ENCODE measurements at places on chromosomes 4 and X.

GRCh38 chrX:69093960-69094871, 71.0 kb downstream of the PJA1 start:
- DNase-seq: no peak

DNA sequence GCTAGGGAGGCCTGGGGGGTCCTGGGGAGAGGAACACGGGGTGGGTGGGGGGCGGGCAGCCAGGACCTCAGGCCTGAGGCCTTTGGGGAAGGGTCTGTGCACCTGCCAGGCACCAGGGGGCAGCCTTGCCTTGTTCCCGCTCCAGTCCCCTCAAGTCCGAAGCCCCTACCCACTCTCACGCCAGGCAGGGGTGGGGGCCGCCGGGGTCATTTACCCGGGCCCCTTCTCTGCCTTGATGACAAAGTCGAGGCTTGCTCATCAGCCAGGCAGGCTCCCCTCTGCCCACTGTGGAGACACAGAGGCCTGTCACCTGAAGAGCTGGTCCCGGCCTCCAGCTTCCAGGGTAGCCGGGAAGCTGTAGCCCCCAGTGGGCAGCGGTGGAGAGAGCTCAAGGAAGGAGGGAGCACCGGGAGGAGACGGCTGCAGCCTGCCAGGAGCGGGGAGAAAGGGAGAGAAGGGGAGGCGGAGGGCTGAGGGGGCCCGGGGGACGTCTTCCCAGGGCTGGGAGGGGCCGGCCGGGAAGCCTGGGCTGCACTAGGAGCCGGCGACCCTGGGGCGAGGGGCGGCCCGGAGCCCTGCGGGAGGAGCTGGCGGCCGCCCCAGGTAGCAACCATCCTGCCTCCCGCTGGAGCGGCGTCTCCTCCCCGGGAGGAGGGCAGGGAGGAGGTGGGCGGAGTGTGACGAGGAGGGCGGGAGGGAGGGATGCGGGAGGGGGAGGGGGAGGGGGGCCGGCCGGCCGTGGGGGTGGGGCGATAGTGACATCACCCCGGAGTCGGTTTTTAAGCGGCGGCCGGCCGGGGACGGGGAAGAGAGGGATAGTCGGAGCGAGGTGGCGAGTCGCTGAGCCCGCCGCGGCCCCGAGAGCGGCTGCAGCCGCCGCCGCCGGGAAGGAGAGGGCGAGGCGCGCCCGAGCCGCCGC, at the start of gene SLC6A8:
TSS of gene SLC6A8 (plus strand) at position 806 of the 919 bp plus-strand sequence. CDS start 649 bp downstream, outside the sequence.
- DNase-seq: no peak

DNA sequence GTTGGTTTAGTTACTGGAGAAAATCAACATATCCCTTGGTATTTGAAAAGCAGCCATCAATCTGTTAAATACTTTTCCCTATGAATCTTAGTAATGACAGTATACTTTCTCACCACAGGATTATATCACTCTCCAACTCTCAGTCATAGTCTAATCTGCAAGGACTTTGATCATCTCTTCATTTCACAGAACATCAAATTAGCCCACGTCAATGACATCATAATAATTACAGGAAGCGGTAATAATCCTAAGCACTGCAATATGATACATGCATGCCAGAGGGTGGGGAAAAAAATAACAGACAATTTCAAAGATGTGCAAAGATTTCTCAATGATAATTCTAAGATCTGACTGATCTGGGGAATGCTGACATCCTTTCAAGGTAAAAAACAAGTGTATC, 404.1 kb downstream of the GPM6A start:
- DNase-seq: no peak

GRCh38 chrX:39012621-39013111, 211.4 kb downstream of the MID1IP1 start:
- DNase-seq: peak; percentile 10

DNA sequence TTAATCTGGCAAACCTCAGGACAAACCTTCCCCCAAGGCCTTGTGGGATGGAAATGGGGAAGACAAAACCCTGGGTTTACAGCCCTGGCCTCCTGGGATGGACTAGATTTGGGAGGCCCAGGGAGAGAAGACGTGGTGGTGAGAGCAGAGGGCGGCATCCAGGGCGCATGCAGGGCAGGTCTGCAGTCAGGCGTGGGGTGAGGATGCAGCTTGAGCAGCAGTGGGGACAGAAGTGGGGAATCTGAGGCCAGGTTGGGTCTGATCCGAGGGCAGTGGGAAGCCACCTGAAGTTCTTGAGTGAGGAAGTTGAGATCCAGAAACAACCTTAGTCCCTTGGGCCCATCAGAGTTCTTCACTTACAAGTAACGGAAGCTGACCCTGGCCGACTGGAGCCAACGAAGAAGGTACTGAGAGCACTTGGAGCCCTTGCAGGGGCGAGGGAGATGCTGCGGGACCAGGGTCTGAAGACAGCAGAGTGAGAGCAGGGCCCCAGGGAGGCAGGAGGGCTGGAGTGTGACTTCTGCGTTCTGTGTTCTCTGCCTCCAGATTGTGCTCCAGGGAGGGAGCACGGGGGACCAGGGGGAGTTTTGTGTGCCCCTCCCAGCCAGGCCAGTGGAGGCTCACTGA, 42.0 kb upstream of the GPR78 start:
- DNase-seq: no peak

- DNase-seq: no peak
These were observed 7.1 kb downstream of the OFD1 start for GRCh38 chrX:13741695-13742094.

GRCh38 chr4:119536572-119537528, 91.8 kb downstream of the PDE5A start:
- DNase-seq: peak; percentile 49

GRCh38 chrX:39750848-39751247, 346.9 kb downstream of the BCOR start:
- no peak for DNase-seq

GRCh38 chr4:14644580-14645282, 357.6 kb upstream of the CPEB2 start:
- DNase-seq: no peak

- DNase-seq: peak; percentile 2
These were observed 389.4 kb downstream of the GALNTL6 start for GRCh38 chr4:172202480-172203076.

DNA sequence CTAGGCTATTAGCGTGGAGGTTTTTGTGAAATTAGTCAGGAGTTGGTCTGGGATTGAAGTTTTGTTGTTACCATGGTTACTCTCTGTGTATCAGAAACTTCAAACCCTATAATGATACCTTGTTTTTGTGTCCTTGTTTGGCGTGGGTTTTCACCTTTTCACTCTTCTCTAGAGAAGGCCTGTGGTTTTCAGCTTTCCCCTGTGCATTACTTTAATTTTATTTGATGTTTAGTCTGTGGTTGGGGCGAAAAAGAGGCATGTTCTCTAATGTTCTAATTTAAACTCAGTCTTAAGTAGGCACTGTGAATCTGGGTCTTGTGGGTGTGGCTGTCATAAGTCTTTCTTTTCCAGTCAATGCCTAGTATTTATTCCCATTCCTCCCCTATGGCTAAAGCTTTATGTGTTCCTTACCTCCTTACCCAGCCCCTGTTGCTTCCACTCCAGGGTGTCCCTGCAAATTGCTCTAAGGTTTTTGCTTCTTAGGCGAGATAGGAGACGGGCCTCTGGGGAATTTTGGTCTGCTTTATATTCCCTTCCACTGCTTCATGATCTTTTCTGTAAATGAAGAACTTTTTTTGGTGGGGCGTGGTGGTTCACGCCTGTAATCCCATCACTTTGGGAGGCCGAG, 326.3 kb upstream of the ZCCHC13 start:
- DNase-seq: no peak

GRCh38 chr4:16225167-16225862, 956 bp downstream of the TAPT1 start:
- DNase-seq: no peak

DNA sequence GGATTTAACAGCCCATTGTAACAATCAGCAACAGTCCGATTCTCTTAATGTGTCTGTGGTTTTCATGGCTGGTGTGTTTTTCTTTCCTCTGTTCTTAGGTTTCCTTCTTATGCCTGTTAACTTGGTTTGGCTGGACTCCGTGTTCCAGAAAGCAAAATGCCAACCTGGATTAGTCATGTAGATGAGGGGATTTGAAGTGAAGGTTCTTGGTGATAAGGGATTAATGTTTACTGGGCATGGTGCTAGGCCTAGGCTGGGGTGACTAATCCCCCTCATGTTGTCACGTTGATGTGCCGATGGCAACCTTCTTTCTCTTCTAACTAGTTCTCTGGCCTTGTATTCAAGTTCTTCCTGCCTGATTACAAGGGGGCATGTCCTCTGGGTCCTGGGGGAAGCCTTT, 85.9 kb downstream of the REPS2 start:
- DNase-seq: peak; percentile 95

- DNase-seq: peak; percentile 45
These were observed 36.4 kb downstream of the ASB9 start for GRCh38 chrX:15233416-15234015.

GRCh38 chr4:55348466-55348865, 2.4 kb downstream of the SRD5A3 start:
- no peak for DNase-seq

DNA sequence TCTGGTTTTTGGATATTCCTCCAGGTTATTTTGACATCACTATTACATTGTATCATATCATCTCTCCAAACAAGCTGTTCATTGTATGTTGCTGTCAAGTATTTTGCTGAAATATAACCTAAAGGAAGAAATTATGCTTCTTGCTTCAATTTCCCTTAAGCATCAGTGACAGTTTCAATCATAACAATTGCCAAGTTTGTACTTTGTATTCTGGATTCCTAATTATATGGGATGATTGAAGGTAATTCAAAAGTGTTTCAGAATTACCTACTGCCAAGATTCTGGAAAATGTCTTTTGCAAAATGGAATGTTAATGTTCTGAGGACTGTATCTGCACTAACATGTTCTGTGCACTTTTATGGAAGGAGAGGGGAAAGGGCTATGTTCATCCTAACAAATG, 228.7 kb downstream of the PRDM5 start:
- DNase-seq: no peak

DNA sequence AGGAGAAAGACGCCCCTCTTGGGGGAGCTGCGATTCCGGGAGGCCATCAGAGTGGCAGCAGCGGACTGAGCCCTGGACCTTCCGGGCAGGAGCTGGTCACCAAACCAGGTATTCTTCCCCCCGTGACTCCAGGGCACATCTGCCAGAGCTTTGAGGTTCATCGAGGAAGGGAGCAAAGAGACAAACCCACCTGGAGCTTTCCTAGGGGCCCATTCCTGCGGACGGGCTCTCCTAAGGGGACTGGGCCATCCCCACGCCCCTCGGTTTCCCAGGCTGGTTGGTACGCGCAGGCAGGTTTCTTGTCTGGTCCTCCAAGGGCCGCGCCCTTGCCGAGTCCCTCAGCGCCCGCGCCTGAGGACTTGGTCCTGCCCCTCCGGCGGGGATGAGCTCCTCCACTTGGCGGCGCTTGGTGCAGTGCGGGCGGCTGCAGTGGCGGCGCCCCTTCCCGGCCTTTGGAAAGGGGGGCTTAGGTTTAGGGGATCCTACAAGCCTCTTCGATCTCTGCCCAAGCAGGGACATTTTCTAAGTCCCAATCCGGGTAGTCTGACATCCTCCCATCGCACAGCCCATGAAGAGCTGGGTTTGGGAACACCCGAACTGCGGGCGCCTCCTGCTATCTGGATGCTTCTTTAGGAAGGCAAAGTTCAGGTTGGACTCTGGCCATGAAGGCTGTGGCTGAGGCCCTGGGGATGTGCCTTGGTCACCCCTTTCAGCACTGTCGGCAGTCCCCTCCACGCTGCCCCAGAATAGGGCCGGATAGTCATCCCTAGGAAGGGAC, 538 bp downstream of the STBD1 start:
- DNase-seq: no peak

DNA sequence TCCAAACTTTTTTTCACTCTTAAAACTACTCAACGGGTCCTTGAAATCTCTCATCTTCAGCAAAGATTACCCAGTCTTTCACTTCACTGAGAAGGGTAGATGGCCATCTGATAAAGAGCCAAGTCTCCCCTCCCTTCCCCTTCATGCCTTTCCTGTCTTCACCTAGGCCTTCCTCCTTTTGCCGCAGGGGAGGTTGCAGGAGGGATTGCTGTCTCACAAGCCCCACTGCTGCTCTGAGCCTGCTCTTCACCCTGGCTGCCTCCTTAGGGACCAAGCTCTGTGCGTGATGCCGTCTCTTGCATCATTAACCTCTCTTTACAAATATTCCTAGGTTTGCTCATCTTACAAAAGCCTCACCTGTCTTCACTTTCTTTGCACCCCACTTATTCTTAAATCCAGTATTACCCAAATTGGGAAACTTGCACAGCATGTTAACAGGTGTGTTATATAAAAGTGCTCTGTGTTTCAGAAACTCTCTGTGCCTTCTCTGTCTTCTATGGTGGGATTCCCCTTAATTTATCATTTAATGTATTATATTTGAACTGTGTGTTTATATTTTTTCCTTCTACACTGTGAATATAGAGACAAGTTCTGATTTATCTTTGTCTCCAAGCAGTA, 3.8 kb downstream of the ZFX start:
- no peak for DNase-seq

DNA sequence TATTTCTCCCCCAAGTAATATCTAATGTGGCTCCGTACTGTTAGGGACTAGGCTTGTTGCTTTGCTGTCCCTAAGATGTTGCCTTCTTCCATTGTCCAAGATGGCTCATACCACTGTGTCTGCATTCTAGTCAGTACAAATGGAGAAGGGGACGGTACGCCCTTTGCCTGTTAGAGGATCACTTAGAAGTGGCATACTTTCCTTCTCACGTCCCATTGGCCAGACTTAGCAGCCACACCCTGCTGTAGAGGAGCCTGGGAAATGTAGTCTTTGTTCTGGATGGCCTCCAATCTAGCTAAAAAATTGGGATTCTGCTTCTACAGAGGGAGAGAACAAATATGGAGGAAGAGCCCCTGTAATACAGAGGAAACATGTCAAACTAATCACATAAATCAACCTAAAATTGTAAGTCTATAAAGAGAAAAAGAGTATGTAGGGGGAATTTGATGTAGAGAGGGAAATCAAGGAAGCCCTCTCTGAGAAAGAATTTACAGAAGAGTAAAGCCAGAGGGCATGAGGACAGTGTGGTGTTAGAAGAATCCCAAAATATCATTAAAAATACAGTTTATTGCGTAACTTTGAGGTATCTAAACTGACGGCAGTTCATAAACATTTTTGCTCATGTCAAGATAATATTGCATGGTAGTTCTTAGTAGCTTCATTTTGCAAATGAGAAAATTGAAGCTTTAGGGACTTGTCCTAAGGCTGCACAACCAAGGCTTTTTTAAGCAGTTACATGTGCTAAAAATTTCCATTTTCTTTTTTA, 15.1 kb downstream of the PRIMPOL start:
- no peak for DNase-seq

DNA sequence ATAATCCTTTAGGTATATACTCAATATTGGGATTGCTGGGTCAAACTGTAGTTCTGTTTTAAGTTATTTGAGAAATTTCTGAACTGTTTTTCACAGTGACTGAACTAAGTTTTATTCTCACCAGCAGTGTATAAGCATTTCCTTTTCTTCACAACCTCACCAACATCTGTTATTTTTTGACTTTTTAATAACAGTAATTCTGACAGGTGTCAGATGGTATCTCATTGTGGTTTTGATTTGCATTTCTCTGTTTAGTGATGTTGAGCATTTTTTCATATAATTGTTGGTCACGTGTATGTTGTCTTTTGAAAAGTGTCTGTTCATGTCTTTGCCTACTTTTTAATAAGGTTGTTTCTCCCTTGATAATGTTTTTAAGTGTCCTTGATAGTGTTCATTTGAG, 112.6 kb downstream of the LINC00632 start:
- no peak for DNase-seq
